Activated T-cell treated with anti-CD3 and anti-CD28 coated beads for 1 hour (primary cell): ENCODE measurements at places on chromosomes 3 and 15.
A peak's percentile ranks its signal among the peaks of the same experiment; 100 is the strongest.

DNA sequence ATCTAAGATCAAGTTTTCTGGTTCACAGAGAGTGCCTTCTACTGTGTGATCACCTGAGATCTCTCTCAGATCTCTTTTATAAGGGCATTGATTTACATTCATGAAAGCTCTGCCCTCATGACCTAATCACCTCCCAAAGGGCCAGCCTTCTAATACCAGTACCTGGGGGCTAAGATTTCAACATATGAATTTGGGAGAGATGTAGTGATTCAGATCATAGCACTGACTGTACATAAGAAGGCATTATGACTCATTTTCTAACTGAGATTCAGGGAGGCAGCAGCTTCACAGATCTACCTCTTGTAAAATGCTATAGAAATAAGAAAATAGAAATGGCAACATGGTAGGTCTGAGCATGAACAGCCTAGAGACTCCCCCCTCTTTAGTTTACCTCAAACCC lies 39.6 kb downstream of the VGLL3 start:
- no peak for DNase-seq

- no peak for DNase-seq
Observed at GRCh38 chr3:138051947-138052802, 42.2 kb downstream of the CLDN18 start.

GRCh38 chr3:9916734-9917680 lies at the start of gene IL17RC:
IL17RC (plus strand) TSS chr3:9917098; CDS start chr3:9917316, 218 bp downstream.
- DNase-seq, result no peak

DNA sequence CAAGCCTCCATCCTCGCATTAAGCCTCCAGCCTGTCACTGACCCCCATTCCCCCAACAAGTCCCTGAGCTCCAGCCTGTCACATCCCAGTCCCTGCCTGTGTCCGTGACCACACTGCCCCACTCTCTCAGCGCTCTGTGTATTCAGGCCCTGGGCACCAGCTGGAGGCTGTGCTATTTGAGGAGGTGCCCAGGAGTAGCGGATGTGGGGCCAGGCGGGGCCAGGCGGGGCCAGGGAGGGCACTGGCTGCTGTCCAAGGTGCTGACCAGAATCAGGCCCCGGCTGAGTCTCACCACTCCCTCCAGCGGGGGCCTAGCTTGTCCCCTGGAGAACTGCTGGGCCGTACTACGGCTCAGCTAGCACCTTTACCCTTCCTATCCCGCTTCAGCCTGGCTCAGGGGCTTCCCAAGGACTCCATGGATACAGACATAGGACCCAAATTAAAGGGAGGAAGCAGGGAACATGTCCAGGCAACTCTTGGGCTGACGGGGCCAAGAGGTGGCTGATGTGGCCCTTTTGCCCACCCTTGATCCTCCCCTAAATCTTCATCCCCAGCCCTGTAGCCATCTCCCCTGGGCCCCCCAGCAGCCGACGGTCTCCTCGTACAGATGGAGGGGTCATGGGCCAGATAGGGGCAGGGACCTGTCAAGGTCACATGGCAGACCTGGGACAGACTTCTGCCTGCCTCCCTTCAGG lies 1.1 kb downstream of the HHATL start:
- DNase-seq, result peak; percentile 47

DNA sequence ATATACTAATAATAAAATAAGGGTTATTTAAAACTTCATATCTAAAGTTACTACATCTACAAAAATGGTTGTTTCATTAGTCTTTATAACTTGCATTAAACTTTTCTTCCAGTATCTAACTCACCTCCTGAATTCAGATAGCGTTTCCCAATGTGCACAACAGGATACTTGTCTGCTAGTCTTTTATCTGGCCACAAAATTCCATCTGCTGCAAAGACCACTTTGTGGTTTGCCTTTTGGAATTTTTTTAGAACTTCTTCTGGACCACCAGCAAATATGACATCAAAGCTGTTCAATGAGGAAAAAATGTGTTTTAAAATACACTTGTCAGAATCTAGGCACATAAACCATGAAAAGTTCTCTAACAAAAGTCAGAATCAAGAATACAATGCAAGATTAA lies 50.8 kb downstream of the PLOD2 start:
- no peak for DNase-seq

DNA sequence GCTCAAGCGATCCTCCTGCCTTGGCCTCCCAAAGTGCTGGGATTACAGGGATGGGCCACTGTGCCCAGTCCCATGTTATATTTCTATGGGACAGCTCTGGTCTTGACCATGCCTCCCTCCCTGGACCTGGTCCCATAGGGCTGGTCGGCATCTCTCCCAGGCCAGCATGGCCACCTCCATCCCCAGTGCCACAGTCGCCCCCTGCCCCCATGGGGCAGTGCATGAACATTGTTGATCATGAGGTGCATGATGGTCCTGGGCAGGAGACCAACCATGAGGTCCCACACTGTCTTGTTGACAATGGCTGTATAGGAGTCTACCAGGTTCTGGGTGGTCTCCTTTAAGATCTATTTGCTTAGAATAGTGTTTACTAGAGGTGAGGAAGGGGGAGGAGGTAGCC lies 6.5 kb downstream of the RPS17 start:
- DNase-seq, result no peak

GRCh38 chr3:58670506-58671135 lies 4.0 kb upstream of the FAM3D start:
- DNase-seq, result no peak

DNA sequence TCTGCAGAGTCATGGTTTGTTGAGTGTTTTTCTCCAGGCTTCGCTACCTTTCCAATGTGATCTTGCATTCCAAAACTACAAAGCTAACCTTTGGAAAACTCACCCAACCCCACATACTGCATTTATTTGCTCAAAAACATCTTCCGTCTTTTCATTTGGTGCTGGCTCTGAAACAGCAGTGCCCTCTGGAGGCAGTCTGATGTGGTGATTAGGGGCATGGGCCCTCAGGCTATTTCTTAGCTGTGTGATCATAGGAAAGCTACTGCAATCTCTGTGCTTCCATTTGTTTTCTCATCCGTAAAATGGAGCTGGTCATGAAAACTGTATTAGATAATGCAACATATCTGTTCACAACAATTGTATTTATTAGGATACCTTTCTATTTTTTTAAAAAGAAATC lies 47.0 kb downstream of the MTHFS start:
- no peak for DNase-seq

DNA sequence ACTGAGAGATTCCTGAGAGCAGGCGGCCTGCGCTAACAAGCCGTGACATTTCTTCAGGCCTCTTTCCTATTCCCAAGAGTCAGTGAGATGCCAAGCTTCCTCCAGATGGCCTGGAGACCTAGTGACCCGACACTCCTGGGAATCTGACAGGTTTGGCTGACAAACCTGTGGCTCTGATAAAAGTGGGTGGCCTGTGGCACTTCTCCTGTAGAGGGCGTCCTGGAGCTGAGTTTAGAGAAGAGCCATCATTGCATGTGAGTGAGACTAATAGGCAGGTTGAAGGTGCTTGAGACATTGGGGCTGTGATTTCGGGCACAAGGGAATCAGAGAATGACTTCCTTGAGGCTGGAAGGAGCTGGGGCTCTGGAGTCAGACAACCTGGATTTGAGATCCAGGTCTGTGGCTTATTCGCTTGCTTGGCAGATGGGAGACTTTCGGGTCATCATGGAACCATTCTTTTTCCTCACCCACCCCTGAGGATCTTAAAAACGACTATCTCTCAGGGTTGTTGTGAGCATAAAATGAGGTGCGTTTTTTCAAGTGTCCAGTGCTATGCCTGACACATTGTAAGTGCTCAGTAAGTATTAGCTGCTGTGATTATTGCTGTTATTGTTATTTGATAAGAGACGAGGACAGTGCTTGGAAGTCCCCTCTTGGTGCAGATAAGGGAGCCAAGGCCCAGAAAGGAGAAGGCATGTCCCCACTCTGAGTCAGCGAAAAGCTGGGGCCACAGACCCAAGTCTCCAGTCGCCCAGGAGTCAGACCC lies 77.2 kb downstream of the SCN10A start:
- DNase-seq, result no peak

- DNase-seq, result no peak
Observed at GRCh38 chr3:68342426-68342825, 589.9 kb downstream of the TAFA4 start.

DNA sequence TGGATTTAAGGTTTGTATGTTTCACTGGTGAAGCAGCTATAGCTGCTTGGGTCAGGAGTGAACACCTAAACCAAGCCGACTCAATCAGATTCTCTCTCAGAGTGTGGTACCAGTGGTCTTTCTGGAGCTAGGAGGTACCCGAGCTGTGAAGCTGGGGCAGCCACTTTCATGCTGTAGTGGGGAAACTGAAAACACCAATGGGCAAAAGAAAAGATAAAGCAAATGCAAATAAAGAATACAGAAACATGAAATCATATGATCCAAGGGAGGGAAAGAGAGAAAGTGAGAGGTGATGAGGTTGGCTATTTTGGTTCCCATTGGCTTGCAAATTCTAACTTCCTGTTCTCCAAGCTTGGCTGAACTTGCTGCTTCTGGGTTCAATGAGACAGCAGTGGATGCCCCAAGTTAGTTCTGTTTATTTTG lies 212.3 kb upstream of the CFAP20DC start:
- no peak for DNase-seq

DNA sequence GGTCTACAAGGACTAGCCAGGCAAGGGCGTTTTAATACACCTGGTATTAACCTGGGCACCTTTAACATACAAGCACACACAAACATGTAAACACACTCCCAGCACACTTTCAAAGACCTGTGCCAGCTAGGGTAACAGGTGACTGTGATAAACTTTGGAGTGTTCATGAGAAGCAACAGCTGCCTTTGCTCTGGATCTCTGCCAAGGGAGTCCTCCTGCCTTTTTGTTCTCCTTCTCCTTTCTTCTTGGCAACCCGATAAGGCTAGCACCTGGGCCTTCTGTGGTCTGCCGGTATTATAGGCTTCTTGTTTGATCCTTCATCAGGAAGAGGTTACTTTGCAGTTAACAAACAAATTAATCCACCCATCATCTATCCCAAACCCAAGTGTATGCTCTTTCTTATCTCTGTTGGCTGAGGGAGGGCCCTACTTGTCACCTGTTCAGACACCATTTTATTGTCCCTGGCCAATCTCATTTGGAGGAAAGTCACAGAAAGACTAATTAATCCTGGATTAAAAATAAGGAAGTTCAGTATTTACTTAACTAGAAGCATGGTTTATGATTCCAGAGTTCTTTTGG lies at the start of gene RETNLB:
RETNLB (minus strand) TSS at position 7 of the 579 bp plus-strand sequence. CDS start 225 bp downstream, outside the sequence.
- DNase-seq, result no peak

DNA sequence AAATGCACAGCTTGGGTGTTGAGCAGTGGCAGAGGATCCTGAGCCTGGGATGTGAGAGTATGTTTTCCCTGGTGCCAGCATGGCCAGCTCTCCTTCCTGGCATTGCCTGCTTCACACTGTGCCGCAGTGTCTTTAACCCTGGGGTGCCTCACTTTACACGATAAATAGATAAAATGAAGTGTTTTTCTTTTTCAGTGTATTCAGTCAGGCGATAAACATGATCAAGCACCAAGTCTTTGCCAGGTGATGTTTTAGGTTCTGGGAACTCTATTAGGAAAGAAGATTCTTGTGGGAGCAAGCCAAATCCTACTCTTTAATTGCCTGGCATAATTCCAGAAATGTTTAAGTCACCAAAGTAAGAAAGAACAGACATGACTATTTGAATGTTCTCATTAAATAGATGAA lies 14.0 kb downstream of the ABHD6 start:
- no peak for DNase-seq

- DNase-seq, result no peak
Observed at GRCh38 chr3:169627073-169627472, 36.4 kb downstream of the MECOM start.

GRCh38 chr15:66233487-66234415 lies 19.8 kb downstream of the MEGF11 start:
- DNase-seq, result no peak

DNA sequence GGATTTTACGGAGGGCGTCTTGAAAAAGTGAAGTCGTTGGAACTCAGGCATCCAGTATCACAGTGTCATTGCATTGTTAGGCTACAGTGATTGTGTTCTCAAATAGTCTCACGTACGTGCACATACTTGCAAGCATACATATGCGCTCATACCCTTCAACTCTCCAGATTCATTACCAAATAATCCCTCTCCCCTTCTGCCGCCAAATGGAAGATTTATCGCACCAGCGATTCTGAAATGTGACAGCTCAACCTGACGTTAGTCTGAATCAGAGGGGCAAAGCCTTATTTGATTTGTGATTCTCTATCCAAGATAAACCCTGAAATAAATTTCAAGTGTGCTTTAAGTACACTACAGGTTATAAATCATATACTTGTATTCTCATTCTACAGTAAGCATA lies 119.4 kb downstream of the GADL1 start:
- no peak for DNase-seq

- no peak for DNase-seq
Observed at GRCh38 chr3:178802993-178803693, 266.9 kb downstream of the KCNMB2 start.
